ENCODE measurements at places on chromosomes 4 and X. TPM values are rescaled to one million over a fixed set of nuclear protein-coding genes. Genes with fewer than 3 reads are reported as not detected.

MAGED2 gene
- 423 TPM for total RNA-seq

- no peaks in the 10 kb centered on the region for H3K27me3 ChIP-seq
- H3K27ac ChIP-seq = no peak overlapping the region
- H3K4me1 ChIP-seq = peaks cover 11% of the 10 kb centered on the region
These were observed 142.7 kb upstream of the MAP3K15 start for GRCh38 chrX:19658030-19658429.

CPZ gene
- total RNA-seq = 32.8 TPM

GRCh38 chrX:78074088-78074487, 30.0 kb upstream of the PGK1 start:
- no peak overlapping the region for H3K4me3 ChIP-seq
- no peaks in the 10 kb centered on the region for H3K4me1 ChIP-seq
- no peak for DNase-seq
- H3K27me3 ChIP-seq = no peaks in the 10 kb centered on the region
- no peak overlapping the region for H3K27ac ChIP-seq

DNA sequence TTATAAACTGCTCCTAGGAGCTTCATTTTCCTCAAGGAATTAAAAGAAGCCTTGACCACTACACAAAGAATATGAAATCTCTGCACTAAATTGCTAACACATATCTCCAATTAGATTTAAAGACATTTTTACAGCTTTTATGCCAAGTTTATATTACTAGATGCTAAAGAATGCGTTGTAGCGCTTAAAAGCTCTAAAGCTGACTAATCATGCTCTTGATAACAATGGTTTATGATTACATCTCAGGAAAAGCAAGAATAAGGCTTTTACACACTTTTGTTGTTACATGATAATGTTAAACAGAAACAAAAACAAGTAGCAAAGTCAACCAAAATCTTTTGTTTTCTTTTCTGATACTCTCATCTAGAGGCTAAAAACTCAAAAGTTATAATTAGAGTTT, 44.7 kb downstream of the SLC10A7 start:
- peaks cover 10% of the 10 kb centered on the region for H3K36me3 ChIP-seq
- no peak overlapping the region for H3K27ac ChIP-seq
- peaks cover 4% of the 10 kb centered on the region for H3K4me1 ChIP-seq
- DNase-seq = no peak
- no peak overlapping the region for H3K4me3 ChIP-seq

DNA sequence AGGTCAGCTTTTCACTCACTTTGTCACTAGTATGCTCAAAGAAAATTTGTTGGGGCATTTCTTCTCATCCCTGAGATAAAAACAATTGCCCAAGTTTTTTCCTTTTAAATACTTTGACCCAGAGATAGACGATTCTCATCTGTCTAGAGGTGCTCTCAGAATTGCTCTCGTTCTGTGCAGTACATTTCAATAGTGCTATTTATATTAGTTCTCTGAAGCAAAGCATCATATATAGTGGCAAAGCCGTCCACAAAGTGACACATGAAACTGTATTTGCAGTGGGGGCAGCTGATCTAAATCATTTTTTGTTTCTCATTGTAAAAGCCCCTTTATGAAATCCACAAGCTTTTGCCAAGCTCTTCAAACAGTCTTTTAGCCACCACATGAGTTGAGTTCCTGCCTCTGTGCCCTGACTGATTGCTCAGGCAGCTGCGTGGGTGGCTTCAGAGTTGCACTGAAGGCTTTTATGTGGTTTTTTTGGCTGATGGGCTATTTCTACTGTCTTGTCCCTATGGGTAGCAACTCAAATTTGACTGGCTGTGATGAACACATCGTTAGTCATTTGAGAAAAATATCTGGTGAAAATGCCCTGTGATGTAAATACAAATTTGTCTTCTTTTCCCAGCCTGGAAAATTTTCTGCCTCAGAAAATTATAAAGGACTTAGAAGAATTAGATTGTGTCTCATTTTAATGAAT, 119.1 kb upstream of the OTUD4 start:
- no peak overlapping the region for H3K27ac ChIP-seq
- H3K4me1 ChIP-seq = no peaks in the 10 kb centered on the region
- H3K36me3 ChIP-seq = no peaks in the 10 kb centered on the region
- H3K4me3 ChIP-seq = no peak overlapping the region
- no peak for DNase-seq

DNA sequence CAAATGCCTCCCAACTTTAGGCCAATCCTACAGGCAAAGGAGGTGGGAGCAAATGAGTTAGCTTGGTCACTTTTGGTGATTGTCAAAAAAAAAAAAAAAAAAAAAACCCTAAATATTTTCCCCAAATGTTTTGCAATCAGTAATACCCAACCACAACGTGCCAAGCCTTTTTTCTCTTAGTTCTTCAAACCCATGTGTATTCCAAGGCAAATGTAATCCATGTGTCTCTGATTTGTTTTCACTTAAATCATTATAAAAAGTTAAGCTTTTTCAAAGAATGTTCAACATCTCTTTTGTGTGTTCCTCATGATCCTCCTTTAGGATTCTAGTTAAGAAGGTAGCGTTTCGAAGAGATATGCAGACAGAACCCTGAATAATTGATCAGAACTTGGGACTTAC, 328.4 kb downstream of the PAPSS1 start:
- no peaks in the 10 kb centered on the region for H3K27me3 ChIP-seq
- DNase-seq = no peak
- peaks cover 10% of the 10 kb centered on the region for H3K4me1 ChIP-seq
- H3K36me3 ChIP-seq = no peaks in the 10 kb centered on the region

DNA sequence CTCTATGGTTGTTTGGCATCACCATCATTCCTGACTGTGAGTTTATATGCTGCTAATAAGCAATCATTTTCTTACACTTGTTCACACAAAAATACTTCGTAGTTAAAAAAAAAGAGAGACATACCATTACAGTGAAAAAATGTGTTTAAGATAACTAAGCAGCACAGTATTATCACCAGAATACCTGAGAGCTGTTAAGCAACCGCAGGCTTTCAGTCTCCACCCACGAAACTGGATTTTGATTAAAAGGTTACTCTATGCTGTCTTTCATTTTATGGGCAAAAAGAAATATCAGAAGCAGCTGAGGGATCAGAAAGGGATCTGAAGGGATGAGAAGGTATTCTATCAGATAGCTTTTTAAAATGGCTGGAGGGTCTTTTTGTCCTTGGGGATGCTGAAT, 148.3 kb downstream of the NEK1 start:
- no peak for DNase-seq
- H3K27me3 ChIP-seq = no peaks in the 10 kb centered on the region
- peaks cover 28% of the 10 kb centered on the region for H3K36me3 ChIP-seq
- no peak overlapping the region for H3K4me3 ChIP-seq

- no peaks in the 10 kb centered on the region for H3K36me3 ChIP-seq
- H3K27me3 ChIP-seq = no peaks in the 10 kb centered on the region
- H3K4me1 ChIP-seq = no peaks in the 10 kb centered on the region
These were observed 57.6 kb downstream of the CCDC160 start for GRCh38 chrX:134294548-134294947.

RRH gene
- total RNA-seq = 0.29 TPM

- H3K36me3 ChIP-seq = peaks cover 57% of the 10 kb centered on the region
- H3K4me1 ChIP-seq = no peaks in the 10 kb centered on the region
- no peak overlapping the region for H3K4me3 ChIP-seq
- no peak for DNase-seq
- no peaks in the 10 kb centered on the region for H3K27me3 ChIP-seq
- no peak overlapping the region for H3K27ac ChIP-seq
These were observed 12.6 kb downstream of the PPA2 start for GRCh38 chr4:105461221-105461620.

DNA sequence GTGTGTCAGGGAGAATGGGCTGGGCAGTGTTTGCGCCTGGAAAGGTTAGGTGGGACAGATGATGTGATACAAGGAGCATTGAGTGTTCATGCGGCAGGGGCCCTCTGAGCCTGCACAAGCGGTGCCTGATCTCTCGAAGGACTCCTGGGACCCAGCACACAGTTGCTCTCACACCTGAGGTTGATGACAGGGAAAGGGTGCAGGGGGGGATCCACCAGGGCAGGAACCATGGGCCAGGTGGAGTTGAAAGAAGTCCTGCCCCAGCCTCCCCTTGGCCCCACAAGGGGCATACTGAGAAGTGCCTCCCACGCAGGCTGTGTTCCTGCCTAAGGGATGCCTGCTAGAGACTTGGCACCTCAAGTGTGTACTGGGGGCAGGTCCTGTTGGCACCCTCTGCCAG, 33.1 kb downstream of the TKTL1 start:
- peaks cover 21% of the 10 kb centered on the region for H3K4me1 ChIP-seq
- H3K4me3 ChIP-seq = no peak overlapping the region
- no peaks in the 10 kb centered on the region for H3K27me3 ChIP-seq
- no peak overlapping the region for H3K27ac ChIP-seq
- no peaks in the 10 kb centered on the region for H3K36me3 ChIP-seq

DNA sequence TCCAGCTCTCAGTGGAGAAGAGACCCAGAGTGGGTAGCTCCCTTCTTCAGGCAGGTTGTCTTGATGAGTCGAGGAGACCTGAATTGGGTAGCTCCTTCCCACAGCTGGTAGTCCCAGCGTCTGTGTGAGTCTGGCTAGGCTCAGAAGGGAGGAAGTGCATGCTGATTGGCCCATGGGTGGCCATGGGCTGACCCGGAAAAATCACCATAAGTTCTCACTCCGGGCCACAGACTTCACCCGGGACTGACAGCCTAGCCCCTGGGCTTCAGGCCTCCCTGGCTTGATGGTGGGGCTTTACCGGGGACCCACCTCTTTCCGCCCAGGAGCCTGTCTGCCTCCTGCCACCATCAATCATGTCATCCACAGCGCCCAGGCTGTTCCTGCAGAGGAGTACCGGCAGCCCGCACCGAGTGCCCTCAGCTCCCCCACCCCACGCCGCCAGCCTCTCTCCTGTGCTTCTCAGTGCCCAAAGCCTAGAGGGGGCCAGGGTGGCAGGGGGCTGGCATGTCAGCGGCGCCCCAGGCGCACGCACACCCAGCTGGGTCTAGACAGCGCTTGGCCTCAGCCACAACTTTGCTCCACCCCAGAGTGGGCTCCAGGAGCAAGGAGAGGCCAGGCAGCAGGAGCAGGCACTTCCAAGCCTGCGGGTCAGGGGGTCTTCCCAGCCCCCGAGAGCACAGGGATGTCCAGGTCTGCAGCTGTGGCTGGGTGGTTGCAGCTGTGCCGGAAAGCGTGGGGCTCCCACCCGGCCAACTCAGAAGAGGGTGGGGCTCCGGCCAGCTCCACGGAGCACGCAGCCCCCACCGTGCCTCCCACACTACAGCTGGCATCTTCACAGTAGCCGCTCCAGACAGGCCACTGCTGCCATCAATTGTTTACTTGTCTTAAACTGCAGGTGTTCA, 16.1 kb upstream of the SAT1 start:
- no peak for DNase-seq
- H3K4me3 ChIP-seq = no peak overlapping the region
- H3K4me1 ChIP-seq = no peaks in the 10 kb centered on the region

DNA sequence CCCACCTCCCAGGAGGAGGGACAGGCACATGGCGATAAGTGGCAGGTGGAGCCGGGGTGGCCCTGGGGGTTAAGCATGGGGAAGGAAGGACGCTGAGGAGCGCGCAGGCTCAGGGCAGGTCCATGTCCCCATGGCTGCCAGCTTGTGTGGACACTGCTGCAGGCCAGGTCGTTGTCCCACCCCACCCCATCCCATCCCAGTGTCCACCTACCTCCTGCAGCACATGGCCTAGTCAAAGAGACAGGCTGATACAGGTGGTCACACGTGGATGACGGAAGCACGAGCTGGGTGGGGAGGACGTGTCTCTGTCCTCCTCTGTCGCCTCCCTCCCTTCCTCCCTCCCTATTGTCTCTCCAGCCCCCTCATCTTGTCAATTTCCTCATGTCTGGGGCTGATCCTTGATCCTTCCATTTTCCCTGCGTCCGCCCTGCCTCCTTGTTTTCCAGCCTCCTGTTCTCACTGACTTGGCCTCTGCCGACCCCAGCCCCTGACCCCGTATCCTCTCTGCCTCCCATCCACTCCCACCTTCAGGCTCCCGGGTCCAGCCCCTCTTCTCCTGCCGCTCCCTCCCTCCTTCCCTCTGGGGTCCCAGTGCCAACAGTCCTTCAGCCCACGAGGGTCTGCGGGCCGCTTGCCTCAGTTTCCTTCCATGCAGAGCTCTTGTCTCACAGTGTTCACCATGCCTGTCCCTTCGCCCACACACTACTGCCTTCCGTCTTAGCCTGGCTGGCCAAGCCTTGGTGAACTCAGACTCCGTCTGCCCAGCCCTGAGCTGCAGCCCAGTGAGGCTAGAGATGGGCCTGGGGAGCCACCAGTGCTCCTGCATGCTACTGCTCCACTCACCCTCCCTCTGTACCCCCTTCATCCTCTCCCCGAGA, 15.5 kb upstream of the ADD1 start:
- peaks cover 30% of the 10 kb centered on the region for H3K36me3 ChIP-seq
- no peak overlapping the region for H3K4me3 ChIP-seq
- H3K27ac ChIP-seq = no peak overlapping the region
- DNase-seq = no peak
- H3K27me3 ChIP-seq = no peaks in the 10 kb centered on the region

DNA sequence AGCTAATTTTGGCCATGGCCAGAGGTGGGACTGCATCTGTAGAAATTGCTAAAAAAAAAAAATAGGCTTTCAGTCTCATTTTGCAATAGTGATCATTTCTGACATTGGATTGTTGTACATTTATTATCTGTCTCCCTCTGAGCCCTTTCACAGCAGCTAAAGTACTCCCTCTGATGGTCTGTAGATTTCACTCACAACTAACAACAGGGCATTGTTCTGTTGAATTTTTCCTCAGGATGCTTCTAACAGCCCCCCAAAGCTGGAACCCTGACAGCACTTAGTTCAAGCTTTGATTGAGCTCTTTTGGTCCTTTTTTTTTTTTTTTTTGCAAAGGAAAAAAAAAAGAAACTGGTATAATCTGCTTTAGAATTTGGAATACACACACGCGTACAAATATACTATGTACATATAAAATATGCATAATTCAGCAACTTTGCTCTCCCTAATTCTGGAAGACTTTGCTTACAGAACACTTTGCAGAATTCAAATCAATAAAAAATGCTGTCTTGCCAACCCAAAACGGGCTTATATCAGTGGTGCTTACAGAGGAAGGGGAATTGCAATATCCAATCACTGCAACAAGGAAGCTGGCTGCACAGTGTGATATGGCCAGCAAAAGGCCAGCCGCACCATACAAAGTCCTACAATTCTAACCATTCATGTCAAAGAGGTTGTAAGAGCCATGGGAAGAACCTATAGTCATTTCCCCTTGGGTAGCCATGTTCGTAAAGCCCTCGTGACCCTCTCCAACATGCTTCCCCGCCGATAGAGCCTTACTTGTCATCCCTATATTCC, 406.4 kb downstream of the SMARCA1 start:
- H3K4me3 ChIP-seq = no peak overlapping the region
- no peaks in the 10 kb centered on the region for H3K27me3 ChIP-seq
- H3K4me1 ChIP-seq = no peaks in the 10 kb centered on the region
- DNase-seq = no peak

GRCh38 chr4:42643685-42644084, 13.2 kb downstream of the ATP8A1 start:
- no peaks in the 10 kb centered on the region for H3K36me3 ChIP-seq
- no peak for DNase-seq

DNA sequence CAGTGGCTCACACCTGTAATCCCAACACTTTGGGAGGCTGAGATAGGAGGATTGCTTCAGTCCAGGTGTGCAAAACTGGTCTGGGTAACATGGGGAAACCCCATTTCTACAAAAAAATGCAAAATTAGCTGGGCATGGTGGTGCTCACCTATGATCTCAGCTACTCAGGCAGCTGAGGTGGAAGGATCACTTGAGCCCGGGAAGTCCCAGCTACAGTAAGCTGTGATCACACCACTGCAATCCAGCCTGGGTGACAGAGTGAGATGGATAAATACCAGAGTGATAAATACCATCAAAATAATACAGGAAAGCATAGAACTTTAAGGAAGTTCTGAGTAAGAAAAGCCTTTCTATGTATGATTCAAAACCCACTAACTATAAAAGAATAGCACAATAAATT, 52.8 kb downstream of the LRBA start:
- no peaks in the 10 kb centered on the region for H3K27me3 ChIP-seq
- no peak for DNase-seq
- no peak overlapping the region for H3K27ac ChIP-seq
- no peaks in the 10 kb centered on the region for H3K4me1 ChIP-seq
